A549 (cell line): ENCODE measurements at places on chromosomes 11 and 22. TPM values are rescaled to one million over a fixed set of nuclear protein-coding genes. Genes with fewer than 3 reads are reported as not detected.

The FCHSD2 gene
- polyA plus RNA-seq, result 9.4 to 10.5 TPM (median 10.5 TPM) in 3 replicates

The DDTL gene
- 2.5 to 3.2 TPM (median 2.7 TPM) in 3 replicates for polyA plus RNA-seq

The GAL3ST1 gene
- 10.4 to 14.0 TPM (median 12.5 TPM) in 3 replicates for polyA plus RNA-seq

The MRGPRX3 gene
- not detected in 3 replicates for polyA plus RNA-seq

The OMP gene
- polyA plus RNA-seq, result not detected in 3 replicates

The FDXACB1 gene
- polyA plus RNA-seq, result 1.9 to 2.1 TPM (median 2.1 TPM) in 3 replicates

The TXNRD2 gene
- 25.6 to 29.3 TPM (median 25.6 TPM) in 3 replicates for polyA plus RNA-seq

The VPS37C gene
- polyA plus RNA-seq, result 8.9 to 10.9 TPM (median 9.9 TPM) in 3 replicates

The C22orf23 gene
- 0.26 to 0.37 TPM (median 0.26 TPM) in 3 replicates for polyA plus RNA-seq

The C11orf91 gene
- polyA plus RNA-seq, result 0.15 to 0.34 TPM in 2 of 3 replicates, not detected in the other

The KCNK7 gene
- polyA plus RNA-seq, result 0.49 to 0.50 TPM (median 0.50 TPM) in 3 replicates

The CRYBA4 gene
- not detected in 3 replicates for polyA plus RNA-seq

The CARD18 gene
- polyA plus RNA-seq, result not detected in 3 replicates

The MIOX gene
- not detected in 3 replicates for polyA plus RNA-seq

The C11orf87 gene
- polyA plus RNA-seq, result 0.01 TPM in 2 of 3 replicates, not detected in the other

The PLAAT2 gene
- polyA plus RNA-seq, result 0.14 to 0.42 TPM (median 0.26 TPM) in 3 replicates

The DNAJB7 gene
- not detected in 3 replicates for polyA plus RNA-seq

The KCNJ11 gene
- polyA plus RNA-seq, result 0.41 to 0.69 TPM (median 0.53 TPM) in 3 replicates

The STK33 gene
- 4.8 to 5.7 TPM (median 5.2 TPM) in 3 replicates for polyA plus RNA-seq

The GSTT2 gene
- 0.13 to 0.17 TPM (median 0.14 TPM) in 3 replicates for polyA plus RNA-seq

The USH1C gene
- polyA plus RNA-seq, result 1.8 to 3.2 TPM (median 2.8 TPM) in 3 replicates

The ARHGAP20 gene
- not detected in 3 replicates for polyA plus RNA-seq

The TPBGL gene
- 0.05 to 0.12 TPM (median 0.09 TPM) in 3 replicates for polyA plus RNA-seq

The CASP5 gene
- not detected in 3 replicates for polyA plus RNA-seq

The NLRP14 gene
- not detected in 3 replicates for polyA plus RNA-seq

The CDC42EP1 gene
- 20.2 to 21.5 TPM (median 20.3 TPM) in 3 replicates for polyA plus RNA-seq

The SYT9 gene
- polyA plus RNA-seq, result 0.03 to 0.04 TPM in 2 of 3 replicates, not detected in the other

The OR8B3 gene
- not detected in 3 replicates for polyA plus RNA-seq

The MYBPC3 gene
- polyA plus RNA-seq, result 0.04 to 0.07 TPM (median 0.05 TPM) in 3 replicates

The CLMP gene
- 16.9 to 18.2 TPM (median 17.1 TPM) in 3 replicates for polyA plus RNA-seq

The OR52H1 gene
- not detected in 3 replicates for polyA plus RNA-seq
